Pons (tissue), 1 donor: ENCODE measurements at places on chromosomes 12 and 14.

DNA sequence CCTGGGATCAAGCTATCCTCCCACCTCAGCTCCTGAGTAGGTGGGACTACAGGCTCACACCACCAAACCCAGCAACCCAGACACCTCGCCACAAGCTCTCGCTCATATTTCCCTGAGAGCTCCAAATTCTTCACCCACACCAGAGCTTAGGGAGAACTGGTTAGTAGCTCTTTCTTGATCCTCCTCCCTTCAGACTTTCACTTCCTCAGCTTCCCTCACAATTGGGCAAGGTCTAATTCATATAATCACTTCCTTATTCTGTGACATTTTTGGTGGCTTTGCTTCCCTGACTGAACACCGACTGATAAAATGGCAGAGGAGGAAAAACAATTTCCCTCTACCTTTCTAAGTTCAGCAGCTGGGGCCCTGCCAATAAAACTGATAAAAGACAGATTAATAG, 88.5 kb downstream of the GXYLT1 start:
- peak; percentile 58 for DNase-seq

- DNase-seq = no peak
These were observed 405.6 kb upstream of the TMEM132C start for GRCh38 chr12:127861406-127861805.

DNA sequence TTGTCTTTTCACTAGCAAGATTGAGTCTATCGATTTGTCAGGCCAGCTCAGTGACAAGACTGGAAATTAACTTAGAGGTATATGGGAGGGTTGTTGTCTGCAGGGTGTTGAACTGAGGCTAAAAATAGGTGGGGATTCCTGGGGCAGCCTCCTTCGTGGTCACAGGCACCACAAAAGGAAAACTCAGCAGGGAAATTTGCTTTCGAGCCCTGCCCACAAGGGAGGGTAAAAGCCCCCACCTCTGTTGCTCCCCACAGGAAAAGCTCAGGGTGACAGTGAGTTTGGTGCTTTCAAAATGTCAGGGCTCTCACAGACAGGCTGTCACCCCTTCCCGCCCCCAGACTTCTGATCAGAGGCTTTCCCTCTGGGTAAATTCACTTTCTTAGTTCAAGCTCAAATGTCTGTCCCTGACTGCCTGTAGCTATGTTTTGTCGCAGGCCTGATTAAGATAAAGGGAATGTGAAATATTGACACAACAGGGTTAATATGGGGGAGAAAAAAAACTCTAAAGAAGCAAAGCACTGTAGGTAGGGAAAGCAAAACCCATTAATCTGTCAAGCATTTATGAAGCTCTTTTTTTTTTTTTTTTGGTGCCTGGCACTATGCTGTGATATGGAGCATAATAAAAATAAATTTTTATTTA, 11.7 kb upstream of the NFKBIA start:
- DNase-seq = no peak

DNA sequence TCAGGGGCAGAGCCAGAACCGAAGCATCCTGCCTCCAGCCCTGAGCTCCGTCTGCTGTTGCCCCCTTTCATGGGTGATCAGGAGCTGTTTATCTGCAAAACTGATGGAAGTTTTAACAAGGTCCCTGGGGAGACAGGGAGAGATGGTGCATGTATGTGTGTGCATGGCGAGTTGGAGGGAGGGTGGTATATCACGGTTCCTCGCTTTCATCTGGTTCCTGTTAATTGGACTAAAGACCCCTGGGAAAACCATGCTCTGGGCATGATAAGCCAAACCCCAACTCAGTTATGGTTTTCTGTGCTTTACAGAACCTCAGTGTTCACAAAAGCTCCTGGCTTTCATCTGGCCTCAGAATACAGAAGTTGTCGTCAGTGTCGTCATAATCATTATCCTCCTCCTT, 133.6 kb downstream of the KSR2 start:
- DNase-seq = no peak

GRCh38 chr12:124556896-124557501, 10.4 kb downstream of the NCOR2 start:
- peak; percentile 76 for DNase-seq

- DNase-seq = no peak
These were observed 47.4 kb upstream of the DICER1 start for GRCh38 chr14:95204705-95205104.

DNA sequence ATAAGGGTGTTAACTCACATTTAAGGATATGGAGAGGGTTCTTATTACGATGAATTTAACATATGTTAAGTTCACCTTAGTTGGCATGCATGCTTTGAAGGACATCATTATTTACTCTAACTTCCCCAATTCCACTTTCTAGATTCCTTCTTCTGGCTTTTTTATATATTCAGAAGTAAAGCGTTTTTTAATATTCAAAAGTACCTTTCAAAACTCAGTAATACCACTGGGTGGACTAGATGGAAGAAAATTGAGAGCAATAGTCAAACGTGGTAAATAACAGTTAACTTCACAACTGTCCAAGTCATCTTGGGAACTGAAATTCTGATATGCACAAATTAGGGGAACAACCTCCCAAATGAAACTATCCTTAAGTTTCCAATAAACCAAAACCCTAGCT, 9.1 kb downstream of the SINHCAF start:
- no peak for DNase-seq

DNA sequence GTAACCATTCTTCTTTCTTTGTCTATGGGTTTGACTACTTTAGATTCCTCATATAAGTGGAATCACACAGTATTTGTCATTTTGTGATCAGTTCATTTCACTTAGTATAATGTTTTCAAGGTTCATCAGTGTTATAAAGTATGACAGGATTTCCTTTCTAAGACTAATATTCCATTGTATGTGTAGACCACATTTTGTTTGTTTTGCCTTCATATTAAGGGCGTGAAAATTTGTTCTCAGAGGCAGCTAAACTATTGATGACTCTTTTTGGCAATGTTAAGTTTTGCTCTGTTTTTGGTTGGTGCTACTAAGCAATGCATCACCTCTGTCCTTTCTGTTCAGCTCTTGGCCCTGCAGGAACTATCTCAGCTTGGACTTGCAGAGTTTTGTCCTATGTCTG, 1.7 kb upstream of the KLRG1 start:
- no peak for DNase-seq

DNA sequence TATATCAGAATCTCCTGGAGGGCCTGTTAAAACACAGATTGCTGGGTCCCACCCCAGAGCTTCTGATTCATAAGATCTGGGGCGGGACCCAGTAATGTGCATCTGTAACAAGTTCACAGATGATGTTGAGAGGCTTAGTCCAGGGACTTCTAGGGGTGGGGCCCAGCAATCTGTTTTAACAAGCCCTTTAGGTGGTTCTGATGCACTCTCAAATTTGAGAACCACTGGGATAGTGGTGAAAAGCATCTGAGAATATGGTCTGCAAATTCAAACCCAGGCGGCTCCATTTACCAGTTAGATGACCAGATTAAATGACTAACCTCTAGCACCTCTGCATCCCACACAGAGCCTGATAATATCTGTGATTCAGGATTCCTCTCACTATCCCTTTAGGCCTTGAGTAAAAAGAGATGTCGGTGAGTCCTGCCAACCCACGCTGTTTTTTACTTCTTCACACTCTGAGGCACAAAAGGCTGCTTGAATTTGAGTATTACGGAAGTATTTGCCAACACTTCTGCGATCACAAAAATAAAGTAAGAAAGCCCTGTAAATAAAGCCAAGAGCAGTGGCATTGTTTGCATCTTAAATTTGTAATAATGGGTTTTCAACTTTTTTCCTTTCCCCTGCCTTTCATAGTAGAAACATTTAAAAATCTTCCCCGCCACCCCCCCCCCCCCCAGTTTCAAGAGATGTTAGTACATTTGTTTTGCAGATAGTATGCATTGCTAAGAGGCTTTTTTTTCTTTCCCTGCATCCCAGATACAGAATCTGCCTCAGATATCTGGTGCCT, 1.8 kb upstream of the FRS2 start:
- no peak for DNase-seq

DNA sequence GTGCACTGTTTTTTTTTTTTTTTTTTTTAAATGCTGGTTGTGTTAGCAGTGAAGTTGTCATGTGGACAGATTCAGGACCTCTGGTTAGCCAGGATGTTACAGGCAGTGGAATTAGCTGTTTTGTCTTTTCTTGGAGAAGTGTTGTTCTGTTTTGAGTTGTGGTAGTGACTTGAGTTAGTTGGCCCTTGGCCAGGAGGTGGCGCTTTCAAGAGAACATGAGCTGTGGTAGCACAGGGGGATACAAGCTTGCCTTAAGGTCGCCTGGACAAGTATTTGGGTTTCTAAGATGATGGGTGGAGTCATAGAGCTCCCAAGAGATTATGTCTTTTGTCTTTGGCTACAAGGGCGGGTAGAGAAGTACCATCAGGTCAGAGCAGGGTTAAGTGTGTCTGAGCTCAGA, 33.3 kb upstream of the CCDC198 start:
- no peak for DNase-seq

DNA sequence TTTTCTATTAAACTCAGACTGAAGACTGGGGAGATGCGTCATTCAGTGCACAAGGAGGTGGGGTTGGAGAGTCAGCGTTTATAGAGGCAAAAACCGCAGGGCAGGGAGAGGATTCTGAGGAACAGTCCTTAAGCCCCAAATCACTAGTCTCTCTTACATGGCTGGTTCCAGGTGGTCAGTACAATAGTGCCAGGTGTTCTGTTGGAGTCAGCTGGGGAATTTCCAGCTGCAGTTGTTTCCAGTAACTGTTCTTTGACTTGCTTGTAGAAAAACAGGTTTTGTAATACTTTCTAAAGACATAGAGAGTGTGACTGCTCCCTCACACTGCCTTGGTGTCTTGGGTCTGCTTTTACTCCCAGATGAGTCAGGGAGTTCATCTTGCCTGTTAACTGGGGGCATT, 192.2 kb downstream of the TMTC3 start:
- DNase-seq = no peak

DNA sequence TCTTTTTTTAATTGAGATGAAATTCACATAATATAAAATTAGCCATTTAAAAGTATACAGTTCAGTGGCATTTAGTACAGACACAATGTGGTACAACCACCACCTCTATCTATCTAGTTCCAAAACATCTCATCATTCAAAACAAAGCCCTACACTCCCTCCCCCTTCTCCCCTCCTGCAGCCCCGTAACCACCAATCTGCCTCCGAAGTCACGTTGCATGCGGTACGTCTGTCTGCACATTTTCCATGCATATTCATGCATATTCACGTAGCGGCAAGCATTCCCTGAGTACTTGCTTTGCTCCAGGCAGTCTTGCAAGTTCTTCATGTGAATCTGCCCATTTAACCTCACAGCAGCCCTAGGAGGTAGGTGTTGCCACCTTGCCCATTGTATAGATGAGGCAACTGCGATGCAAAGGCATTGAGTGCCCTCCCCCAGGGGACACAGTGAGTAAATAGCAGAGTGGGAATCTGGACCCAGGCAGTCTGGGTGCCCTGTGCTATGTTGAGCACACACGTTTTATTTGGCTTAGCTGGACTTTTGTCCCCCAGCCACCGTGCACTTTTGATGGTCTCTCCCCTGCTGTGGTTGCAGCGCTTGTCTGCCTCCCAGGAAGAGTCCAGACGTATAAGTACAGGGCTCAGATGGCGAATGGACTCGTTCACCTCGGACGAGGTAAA, 43.4 kb downstream of the RIN3 start:
- no peak for DNase-seq

- no peak for DNase-seq
These were observed 3.2 kb downstream of the CD69 start for GRCh38 chr12:9757433-9758025.

DNA sequence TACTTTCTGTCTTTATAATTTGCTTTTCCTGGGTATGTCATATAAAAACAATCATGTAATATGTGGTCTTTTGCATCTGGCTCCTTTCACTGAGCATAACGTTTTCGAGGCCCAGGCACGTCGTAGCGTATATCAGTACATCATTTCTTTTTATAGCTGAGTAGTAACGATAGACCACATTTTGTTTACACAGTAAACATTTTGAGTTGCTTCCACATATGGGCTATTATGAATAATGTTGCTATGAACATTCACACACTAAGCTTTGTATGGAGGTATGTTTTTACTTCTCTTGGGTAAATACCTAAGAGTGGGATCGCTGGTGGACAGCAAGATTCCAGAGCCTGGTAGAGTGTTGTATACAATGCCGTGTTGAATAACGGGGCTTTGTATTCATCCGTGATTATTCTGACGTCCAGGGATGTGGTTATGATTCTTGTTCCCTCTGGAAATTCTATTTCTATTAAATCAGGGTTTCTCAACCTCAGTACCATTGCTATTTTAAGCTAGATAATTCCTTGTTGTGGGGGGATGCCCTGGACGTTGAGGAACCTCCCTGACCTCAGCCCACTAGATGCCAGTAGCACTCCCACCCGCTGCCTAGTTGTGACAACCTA, 38.9 kb upstream of the CIT start:
- no peak for DNase-seq

DNA sequence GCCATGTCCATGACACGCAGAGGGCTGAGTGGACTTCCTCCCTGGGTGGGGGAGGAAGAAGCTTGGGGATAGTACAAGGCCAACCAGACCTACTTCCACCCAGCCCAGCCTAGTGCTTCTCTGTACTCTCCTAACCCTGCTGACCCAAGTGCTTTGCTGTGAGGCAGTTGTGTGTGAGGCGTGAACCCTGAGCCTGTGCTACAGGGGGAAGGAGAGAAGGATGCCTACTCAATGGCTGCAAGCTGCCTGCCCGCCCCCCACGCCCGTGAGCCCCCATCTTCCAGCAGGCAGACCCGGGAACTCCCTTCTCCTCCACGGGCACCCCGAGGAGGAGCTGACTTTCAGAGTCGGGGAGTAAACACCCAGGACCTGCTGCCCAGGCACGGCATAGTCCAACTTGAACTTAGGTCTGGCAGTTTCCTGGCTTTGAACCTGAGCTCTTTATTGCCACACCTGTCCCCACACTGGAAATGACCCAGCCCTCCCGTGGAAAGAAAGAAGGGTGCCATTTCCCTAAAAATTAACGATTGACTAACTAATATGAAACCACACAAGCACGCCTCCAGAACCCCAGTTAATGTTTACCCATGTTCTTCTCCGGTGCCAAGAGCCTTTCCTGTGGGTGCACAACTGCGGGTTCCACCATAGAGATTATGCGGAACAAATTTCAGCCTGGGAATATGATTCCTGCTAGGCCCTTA, 10.8 kb downstream of the ALDH2 start:
- peak; percentile 62 for DNase-seq

DNA sequence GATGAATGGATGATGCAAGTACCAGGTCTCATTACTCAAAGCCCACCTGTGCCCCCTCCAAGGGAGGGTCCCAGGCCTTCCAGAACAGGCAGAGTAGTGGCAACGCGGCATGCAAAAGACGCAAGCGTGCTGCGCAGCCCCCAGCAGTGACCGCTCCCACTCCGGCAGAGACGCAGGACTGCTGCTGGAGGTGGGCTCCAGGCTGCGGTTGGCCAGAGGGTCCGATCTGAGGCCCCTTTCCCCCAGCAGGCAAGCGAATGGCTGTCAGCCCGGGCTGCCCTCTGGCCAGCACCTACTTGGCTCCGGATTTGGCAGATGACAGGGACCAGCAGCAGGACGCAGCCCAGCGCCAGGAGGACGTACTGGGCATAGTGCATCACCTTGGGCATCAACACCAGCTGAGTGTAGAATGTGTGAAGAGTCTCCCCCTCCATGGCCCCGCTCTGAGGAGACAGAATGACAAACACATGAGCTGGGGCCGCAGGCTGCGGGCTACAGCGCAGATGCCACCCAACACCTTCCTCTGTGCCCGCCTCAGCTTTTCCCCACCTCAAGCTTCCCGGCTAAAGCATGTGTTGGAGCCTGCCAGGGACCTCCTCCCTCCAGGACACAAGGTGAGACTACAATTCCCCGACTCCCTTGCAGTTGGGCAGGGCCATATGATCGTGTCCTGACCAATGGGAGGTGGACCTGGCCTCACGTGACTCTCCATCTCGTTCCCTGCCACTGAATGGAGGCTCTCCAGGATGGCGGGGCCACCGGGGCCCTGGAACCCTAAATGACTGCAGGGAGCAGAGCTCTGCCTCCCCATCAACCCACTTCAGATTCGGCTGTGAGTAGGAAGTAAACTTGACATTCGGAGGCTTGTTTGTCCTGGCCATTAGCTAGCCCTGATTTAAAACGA, 77.4 kb downstream of the SCARB1 start:
- DNase-seq = peak; percentile 75
